Central memory CD4-positive, alpha-beta T cell (primary cell): ENCODE measurements at places on chromosomes 4 and X.

GRCh38 chr4:67762086-67762485 lies 7.9 kb upstream of the GNRHR start:
- DNase-seq: no peak

DNA sequence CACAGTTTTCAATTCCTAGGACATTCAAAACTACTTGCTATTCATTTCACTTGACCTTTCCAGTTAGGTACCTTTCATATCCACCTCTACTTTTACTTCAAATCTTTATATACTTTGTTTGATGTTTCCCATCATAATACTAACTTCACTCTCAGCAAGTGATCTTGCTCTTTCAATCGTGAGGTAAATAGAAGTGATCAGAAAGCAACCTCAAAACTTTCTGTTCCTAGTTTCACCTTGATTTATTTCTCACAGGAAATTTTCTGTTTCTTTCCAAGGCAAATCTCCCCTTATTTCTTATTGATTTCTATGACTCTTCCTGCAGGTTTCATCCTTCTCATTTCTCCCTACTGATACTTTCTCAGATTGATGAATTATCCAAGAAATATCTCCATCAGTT lies 623.5 kb downstream of the FSTL5 start:
- no peak for DNase-seq

- no peak for DNase-seq
These were observed 33.2 kb upstream of the LDB2 start for GRCh38 chr4:16931339-16932305.

DNA sequence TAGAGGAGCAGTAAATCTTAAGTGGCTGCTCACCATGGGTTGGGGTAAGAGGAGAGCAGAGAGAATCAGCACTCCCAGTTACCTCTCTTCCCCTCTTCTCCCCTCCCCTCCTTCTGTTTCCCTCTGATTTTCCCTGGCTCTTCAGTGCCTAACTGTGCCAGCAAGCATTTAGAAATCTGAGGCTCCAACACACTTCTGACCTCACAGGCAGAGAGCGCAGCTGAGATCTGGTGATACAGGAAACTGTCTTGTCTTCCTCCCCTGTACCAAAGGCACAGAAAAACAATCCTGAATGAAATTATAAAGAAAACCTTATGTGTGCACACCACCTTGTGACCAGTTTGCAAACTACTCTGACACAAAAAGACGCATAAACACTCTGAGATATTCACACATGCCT lies 82.4 kb upstream of the SMIM10 start:
- peak; percentile 20 for DNase-seq

DNA sequence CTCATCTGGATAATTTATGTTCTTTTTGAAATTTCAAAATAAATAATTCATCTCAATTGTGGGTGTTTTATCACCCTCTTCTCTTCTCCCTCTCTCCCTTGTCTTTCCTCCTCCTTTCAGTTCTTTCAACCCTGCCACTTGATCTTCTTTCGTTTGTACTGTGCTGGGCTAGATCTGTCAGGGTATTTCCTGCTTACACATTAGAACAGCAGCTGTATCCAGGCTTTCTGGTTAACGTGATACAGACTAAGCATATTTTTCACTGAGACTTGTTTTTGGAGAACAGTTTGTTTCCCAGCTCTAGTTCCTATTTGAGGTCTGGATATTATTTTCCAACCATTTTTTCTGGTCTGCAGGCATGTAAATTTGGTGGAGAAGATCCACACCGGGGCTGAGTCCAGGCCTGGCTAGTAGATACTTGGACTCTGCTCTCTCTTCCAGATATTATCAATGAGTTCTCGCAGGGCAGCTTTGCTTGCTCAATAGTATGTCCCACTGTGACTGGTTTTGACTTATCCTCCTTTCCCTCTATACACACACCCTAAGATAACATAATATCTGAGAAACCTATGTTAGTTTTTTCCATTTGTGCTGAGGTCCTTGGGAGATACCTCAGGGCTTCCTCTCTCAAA lies 1310.7 kb upstream of the TENM3 start:
- DNase-seq: no peak

GRCh38 chr4:8084712-8085490 lies 73.7 kb downstream of the ABLIM2 start:
- DNase-seq: no peak

GRCh38 chrX:154516656-154517100 lies 646 bp upstream of the FAM3A start:
- DNase-seq: no peak

DNA sequence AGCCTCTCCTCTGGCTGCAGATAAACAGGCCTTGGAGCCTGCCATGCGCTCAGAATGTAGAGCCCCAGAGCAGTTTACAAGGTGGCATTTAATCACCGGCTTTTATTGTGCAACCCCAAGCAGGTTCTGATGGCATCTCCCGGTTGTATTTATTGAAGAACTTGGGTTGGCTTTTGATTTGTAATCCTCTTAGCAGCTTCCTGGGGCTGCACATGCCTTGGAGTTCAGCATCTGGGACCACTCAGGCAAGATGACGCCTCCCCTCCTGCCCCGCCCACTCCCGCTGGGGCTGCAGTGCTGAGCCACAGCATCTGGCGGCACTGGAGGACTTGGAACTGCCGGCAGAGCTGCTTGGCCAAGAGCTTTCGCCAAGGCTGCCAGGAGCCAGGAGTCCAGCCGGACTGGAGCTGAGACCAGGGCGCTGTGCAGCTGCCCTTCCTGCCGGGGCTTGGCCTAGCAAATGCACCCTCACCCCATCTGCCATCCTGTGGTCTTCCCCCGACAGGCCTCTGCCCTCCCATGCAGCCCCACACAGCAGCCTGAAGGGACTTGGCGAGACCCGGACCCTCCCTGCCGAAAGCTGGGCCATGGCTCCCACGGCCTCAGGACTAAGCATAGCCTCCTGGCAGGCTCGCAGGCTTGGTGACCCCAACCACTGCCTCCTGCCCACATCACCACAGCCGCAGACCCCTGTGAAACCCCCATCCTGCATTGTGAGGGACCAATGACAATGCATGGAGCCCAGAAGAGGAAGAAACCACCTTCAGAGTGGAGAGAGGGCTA lies 5.4 kb downstream of the HTRA3 start:
- no peak for DNase-seq

DNA sequence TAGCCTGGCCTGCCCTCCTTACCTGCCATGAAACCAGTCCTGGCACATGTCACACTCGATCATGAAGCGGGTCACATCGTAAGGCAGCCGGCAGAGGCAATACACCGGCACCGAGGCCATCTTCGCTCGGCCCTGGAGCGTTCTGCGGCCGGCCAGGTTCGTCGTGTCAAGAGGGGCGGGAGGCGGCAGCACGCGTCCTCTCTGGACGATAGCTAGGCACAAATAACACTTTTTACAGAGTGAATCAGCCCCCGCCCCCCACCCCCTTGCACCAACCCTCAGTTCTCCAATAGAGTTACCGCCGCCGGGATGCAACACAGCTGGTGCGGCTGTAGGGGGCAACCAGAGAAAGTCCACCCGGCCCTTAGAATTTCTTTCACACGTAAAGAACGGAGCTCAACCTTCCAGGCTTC lies 1.7 kb downstream of the PHF8 start:
- peak; percentile 6 for DNase-seq

DNA sequence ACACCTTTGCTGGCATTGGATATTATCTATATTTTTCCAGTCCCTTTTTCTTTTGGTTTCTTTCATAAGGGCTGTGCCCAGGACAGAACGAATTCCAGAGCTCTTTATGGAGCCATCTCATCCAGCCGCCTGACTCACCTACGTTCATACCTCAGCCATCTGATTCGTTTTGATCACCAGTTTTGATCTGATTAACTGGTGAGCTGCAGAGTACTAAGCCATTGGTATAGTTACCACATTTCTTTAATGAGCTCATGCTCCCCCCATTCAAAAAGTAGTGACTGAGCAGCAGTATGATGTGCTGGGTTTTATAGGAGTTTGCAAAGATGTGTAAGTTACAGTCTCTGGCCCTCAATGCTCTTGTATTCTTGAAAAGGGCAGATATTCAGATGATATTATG lies 43.0 kb upstream of the CDKN2AIP start:
- no peak for DNase-seq

- no peak for DNase-seq
These were observed 63.6 kb downstream of the SLC7A11 start for GRCh38 chr4:138178566-138178965.

GRCh38 chr4:26404743-26405206 lies 84.0 kb downstream of the RBPJ start:
- DNase-seq: no peak

DNA sequence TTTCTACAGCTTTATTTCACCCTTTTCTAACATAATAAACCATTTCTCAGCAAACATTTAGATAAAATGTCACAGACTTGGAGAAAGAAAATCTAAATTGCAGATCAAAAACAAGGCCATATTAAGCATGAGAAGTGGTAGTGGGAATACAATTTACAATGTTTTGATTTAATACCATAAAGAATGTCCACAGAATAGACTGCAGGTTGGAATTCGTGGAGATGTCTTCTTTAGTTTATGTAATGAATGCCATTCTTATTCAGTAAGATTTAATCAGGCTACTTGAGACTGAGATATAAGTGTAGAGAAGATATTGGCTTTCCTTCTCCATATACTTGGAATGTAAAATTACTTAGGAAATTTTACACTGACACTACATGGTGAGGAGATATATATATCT lies 91.9 kb upstream of the ZFP42 start:
- DNase-seq: no peak

DNA sequence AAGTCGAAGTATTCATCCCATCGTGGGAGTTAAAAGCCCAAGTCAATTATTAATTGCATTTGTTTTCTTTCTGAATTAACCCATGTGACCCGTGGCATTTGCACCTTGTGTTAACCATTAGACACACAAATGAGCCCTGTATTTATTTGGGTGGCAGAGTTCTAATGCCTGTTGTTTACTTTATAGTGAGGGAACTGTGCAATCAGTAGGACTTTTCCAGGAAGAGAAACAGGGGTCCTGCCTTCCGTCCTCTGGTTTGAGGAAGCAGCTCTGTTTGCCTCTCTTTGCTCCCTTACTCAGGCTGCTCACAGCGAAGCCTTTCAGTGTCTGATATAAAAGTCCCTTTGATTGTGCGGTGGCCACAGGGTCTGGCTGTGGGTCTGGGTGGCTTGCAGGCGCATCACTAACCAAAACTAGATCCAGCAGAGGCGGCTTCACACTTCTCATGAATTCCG lies 263.6 kb downstream of the PTTG2 start:
- no peak for DNase-seq

- no peak for DNase-seq
These were observed 54.1 kb downstream of the RPS6KA3 start for GRCh38 chrX:20212486-20213089.

- no peak for DNase-seq
These were observed 33.7 kb upstream of the WDR17 start for GRCh38 chr4:176031922-176032321.

DNA sequence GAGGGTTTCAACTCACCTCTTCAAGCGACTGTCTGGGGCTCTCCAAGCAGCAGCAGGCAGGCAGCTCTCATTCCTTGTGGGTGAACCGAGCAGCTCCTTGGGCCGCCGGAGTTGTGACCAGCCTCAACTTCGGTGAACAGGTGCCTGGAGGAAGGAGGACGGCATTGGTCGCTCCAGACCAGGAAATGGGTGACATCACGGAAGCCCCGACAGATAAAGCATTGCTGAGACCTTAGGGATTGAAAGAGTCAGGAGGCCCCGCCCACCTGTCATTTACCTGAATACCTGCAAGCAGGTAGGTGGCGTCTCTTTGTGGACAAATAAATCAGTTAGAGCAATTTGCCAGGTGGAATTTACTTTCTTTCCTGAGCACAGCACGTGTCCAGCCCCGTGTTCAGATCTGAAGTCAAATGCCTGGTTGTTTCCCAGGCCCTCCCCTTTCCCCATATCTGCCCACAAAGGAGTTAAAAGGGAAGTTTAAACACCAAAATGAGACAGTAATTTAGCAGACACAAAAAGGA lies at the start of gene LNX1:
Gene LNX1 (minus strand): TSS at position 115 of the 521 bp plus-strand sequence. CDS start 17,484 bp downstream, outside the sequence.
- no peak for DNase-seq

GRCh38 chrX:154090731-154091130 lies 6.8 kb downstream of the MECP2 start:
- no peak for DNase-seq

DNA sequence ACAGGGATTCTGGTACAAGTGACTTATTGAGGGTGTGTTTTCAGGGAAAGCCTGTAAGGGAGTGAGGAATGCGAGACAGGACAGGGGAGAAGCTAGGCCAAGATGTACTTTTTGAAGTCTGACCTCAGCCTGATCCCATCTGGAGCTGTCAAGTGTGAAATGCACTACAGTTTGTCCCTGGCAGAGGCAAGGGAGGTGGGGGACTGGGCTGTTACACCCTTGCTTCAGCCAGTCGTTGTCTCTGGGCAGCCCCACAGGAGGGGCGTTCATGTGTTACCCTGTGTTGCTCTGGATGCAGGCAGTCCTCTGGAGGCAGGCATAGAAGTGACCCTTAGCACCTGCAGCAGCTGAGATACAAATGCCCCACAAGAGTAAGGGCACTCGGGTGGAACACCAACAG lies 25.8 kb downstream of the PPEF1 start:
- DNase-seq: no peak

GRCh38 chrX:123961268-123962005 lies at the start of gene STAG2:
STAG2 (plus strand) TSS chrX:123961706; CDS start chrX:124022628, 60,922 bp downstream.
- DNase-seq: peak; percentile 37

- DNase-seq: no peak
These were observed 69.3 kb downstream of the TSC22D3 start for GRCh38 chrX:107706309-107706708.

DNA sequence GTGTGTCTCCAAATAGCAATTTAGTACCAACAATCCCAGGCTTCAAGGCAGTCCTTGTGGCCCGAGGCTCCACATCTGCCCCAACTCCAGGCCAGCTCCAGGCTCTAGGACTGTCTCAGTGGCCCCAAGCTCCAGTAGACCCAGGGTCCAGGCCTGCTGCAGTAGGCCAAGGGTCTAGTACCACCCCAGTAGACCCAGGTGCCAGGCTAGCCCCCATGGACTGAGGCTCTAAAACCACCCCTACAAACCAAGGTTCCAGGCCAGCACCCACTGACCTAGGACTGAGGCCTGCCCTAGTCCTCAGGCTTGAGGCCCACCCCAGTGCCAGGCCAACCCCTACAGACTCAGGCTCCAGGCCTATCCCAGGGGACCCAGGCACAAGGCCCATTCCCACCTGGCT lies 191.6 kb downstream of the DLG3 start:
- DNase-seq: no peak

GRCh38 chr4:78629991-78630541 lies 78.5 kb downstream of the ANXA3 start:
- DNase-seq: no peak

- peak; percentile 69 for DNase-seq
These were observed 58.5 kb upstream of the CLCN4 start for GRCh38 chrX:10098270-10098713.

- no peak for DNase-seq
These were observed 4.2 kb downstream of the NEUROG2 start for GRCh38 chr4:112511803-112512118.
